ENCODE measurements at places on chromosomes 16 and 17.

DNA sequence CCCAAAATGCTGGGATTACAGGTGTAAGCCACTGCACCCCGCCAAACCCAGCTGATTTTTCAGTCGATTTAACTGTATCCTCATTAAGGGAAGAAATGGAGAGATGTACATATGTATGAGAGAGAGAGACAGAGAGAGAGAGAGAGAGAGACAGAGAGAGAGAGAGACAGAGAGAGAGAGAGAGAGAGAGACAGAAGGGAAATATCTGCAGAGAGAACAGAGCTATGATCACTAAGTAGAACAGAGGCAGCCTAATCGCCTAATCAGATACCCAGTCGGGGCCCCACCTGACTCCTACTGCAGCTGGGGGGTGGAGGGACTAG lies 70.0 kb downstream of the RBBP6 start:
- no peak for DNase-seq

GRCh38 chr16:81645266-81645694 lies 133.8 kb upstream of the PLCG2 start:
- no peak for DNase-seq

GRCh38 chr16:58656899-58657298 lies 27.3 kb upstream of the CNOT1 start:
- DNase-seq = no peak

- DNase-seq = no peak
Measured at GRCh38 chr16:16924613-16925012, 545.7 kb downstream of the NPIPA7 start.

GRCh38 chr17:5509482-5509881 lies 23.1 kb downstream of the MIS12 start:
- no peak for DNase-seq

DNA sequence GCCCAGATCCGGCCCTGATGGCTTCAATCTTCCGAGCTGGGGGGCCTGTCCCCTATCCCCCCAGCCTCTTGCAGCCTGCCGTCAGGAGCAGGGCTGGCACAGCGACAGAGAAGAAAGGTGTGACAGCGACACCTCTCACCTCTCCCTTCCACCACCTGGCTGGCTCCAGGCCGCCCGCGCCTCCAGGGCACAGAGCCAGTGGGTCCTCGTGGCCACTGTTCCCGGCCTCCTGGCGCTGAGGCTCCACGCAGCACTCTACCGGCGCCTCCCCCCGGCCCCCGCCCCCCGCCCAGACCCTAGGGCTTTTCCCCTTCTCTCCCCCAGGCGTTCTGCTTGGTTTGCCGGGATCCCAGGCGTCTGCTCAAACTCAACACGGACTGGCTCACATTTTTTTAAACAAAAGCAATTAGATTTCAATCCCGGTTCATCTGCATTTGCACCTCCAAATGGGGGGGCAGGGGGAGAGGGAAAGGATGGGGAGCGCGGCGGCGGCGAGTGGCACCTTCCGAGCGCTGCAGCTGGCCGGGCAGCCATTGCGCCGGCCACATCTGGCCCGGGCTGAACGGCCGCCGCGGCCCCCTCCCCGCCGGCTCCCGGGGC lies 12.8 kb upstream of the CBX8 start:
- DNase-seq = no peak

- DNase-seq = no peak
Measured at GRCh38 chr16:23907457-23907902, 71.7 kb downstream of the PRKCB start.

GRCh38 chr16:71600822-71601221 lies 23.9 kb upstream of the TAT start:
- DNase-seq = no peak

DNA sequence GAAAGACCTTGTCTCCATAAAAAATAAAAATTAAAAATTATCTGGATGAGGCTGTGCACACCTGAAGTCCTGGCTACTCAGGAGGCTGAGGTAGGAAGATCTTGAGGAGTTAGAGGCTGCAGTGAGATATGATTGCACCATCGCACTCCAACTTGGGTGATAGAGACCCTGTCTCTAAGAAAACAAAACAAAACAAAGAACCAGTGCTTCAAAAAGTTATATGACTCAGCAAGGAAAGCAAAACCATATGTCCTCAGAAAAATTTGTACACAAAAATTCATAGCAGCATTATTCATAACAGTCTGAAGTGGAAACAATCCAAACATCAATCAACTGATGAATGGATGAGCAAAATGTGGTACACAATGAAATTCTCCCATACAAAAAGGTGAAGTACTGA lies 48.9 kb downstream of the SLFN5 start:
- no peak for DNase-seq

- DNase-seq = no peak
Measured at GRCh38 chr16:86510465-86511261, at the start of gene FOXF1. Gene FOXF1 (plus strand): TSS chr16:86510527. CDS start chr16:86510570, 43 bp downstream.

DNA sequence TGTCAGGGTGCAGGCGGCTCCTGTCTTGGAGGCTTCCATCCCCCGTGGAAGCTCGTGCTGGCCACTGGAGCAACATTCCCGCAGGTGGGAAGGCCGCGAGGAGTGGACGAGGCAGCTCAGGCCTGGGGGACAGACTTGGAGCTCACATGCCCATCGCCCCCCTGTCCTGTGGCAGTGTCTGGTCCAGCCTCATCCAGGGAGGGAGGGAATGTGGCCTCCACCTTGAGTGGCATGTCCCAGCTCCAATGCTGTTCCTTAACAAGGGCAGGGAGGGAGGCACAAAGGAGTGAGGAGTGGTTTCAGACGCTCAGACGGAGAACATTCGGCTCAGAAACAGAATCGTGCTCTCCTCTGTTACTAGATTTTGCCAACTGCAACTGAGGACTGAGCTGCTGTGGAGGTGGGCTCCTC lies 159.4 kb upstream of the CHMP6 start:
- no peak for DNase-seq

DNA sequence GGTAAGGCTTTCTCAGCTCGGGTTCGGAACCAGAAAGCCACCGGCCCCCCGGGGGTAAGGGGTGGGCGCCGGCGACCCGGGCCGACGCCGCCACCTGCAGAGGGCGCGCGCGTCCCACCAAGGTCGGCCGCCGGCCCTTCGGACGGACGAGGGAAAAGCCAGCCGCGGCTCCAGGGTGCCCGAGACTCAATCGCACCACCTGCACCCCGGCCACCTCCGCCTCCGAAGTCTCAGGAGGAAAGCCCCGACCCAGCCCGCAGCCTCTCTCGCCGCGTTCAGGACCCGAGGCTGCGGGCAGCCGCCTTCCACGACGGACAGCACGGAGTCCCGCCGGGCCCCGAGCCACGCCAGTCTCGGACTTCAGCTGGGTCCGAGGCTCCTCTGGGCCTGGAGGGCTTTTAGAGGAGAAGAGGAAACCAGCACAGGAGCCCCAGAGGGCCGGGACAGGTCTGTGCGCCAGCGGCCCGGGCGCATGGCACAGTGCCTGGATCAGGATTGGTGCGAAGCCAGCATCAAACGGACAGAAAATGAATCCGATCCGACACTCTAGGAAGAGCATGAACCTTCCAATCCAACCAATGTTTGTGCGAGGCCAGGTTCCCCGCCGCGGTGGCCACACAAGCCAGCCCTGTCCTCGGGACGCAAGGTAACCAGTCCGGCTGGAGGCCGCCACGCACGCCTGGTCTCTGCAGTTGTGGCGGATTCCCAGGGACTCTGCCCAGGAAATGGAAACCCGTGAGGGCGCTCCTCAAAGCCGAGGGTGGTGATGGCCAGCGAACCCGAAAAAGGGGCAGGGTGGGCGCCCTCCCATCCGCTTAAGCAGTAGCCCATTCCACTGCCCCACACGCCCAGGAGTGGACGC lies 6.7 kb downstream of the CBX8 start:
- no peak for DNase-seq
